ENCODE measurements at places on chromosomes 2 and 18.

GRCh38 chr2:224104668-224105386 is 65.7 kb upstream of the SERPINE2 start:
- DNase-seq: no peak

- no peak for DNase-seq
These were observed 168.7 kb downstream of the ANKRD44 start for GRCh38 chr2:197141702-197142473.

DNA sequence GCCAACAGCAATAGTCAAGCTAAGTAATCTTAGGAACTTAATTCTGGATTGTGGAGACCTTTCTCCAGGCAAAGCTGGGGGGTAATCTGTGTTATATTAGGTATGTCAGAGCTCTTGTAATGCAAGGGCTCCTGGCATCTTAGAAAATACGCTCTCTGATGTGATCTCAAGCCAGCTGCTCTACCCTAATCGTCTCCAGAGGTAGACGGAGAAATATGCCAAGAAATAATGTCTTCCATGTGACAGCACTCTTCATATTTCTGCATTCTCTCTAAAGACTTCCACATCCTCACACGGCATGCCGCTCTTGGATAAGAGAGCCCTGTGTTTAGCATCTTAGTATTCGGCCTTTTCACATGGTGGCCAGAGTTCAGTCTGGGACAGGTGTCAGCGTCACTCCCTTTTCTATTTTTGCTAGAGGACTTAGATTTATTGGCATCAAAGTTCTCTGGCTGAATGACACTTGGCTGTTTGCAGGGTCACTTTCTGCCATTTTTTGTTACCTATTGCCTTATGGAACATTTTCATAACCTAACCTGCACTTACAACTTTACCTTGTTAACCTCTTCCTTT is 25.2 kb downstream of the CAPN13 start:
- no peak for DNase-seq

GRCh38 chr2:25757906-25758305 is 84.5 kb upstream of the DTNB start:
- no peak for DNase-seq

DNA sequence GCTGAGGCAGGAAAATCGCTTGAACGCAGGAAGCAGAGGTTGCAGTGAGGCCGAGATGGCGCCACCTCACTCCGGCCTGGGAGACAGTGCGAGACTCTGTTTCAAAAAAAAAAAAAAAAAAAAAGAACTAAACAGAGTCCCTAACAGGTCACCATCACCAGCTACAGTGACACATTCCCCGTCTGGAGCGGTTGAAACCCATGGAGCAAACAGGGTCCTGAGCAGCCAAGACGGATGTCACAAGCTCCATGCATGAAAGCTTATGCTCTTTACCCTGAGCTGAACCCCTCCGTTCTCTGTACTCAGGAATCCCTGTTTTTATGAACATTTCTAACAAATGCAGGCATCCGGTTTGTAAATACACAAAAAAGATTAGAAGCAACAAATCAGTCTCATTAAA is 55.9 kb upstream of the LAPTM4A start:
- DNase-seq: no peak

DNA sequence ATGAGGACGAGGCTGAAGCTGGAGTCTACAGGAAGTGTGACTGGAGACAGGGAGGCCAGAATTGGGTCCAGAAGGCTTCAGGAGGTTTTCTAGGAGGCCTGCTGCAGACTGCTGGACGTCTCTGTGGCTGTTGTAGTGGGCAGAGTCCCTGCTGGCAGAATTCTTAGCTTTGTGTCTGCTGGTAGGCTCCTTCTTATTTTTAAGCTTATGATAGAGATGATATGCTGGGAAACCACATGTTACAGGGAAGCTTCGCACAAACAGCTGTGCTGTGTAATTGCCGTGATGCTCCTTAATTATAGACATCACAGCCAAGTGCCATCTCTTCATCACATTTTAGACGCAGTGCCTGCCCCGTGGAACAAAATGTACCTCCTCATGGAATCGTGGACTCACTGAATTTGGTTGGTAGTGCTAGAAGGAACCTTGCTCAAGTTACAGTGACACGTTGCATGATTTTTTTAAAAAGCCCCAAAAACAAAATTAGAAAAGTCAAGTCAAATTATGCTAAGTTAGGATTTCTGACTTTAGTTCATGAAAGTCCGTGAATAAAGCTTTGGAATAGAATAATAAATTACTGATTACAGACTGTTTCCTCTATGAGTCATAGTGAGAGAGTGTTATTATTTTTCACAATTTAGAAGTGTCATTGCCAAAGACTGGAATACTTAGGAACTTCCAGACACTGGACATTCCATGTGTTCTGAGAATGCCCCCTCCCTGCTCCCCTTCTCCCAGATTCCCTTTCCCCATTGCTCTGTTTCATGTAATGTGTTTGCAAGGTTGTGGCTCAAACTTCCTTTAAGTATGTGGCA is 144.1 kb downstream of the FHOD3 start:
- DNase-seq: peak; percentile 73

GRCh38 chr2:14015113-14015630 is 617.3 kb upstream of the LRATD1 start:
- peak; percentile 31 for DNase-seq

DNA sequence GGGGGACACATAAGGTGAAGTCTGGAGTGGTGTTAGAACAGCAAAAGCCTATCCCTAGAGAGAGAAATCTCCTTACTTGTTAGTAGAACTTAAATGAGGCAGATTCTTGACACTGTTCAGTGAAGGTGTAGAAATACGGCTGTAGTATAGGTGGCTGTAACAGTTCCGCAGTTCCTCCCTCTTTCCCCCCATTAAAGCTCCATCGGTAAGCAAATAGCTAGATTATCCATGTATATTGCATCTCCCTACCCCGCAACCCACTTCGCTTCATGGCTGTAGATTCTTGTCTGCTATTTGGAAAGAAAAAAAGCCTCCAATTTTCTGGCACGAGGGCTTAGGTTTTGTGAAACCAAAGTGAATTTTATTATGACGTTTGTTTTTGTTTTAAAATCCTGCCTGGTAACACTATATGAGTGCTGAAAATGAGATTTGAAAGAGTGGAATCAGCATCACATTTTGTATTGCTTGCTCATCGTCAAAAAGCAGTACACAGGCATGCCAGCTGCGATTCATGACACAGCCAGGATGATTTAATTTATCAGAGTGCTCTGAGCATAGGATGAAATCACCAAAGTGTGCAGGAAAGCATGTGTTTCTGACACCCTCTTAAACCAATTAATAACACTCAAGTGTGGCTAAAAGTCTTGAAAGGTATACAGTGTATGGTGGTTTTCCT is 1.4 kb downstream of the FAM171B start:
- peak; percentile 55 for DNase-seq

DNA sequence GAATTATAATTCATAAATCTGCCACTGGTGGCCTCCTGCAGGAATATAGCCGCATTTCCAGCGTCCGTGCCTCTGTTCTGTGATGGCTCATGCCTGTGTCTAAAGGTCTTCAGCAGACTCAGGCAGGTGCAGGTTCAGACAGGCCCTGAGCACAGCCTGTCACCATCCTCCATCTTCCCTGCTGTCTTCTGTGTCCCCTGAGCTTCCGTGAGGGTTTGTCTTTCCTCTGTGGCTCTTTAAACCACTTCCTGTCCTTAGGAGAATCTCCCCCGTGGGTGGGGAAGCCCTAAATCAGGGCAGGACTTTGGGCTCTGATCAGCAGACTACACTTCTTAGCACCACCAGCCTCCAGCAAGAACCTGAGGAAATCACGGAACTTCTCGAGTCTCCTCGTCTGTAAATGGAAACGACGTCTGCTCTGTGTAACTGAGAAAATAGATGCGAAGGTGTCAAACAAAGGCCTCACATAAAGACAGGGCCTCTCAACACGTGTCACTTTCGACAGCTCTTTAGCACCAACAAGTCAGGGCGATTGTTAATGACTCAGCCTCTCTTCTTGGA is 24.1 kb upstream of the NFATC1 start:
- DNase-seq: no peak

- DNase-seq: peak; percentile 88
These were observed at the start of gene PPP1R7 for GRCh38 chr2:241149925-241150659. Gene PPP1R7, plus strand, starts transcription at chr2:241150467. Its CDS starts 29 bp downstream, at chr2:241150496.

- no peak for DNase-seq
These were observed 87.4 kb downstream of the STK39 start for GRCh38 chr2:168159754-168160585.

DNA sequence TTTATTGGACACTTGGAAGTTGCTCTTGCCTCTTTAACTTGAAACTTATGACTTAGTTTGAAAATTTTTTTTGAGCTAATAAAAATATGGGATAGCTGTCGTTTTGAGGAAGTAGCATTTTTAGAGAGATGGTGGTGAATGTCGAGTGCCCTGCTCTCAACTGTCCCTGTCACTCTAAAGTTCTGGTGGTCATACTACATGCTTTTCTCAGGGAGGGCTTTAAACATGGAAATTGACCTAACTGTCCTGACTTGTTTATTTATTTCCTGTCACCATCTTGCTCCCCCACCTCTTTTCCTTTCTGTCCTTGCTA is 16.0 kb downstream of the CEP192 start:
- no peak for DNase-seq

DNA sequence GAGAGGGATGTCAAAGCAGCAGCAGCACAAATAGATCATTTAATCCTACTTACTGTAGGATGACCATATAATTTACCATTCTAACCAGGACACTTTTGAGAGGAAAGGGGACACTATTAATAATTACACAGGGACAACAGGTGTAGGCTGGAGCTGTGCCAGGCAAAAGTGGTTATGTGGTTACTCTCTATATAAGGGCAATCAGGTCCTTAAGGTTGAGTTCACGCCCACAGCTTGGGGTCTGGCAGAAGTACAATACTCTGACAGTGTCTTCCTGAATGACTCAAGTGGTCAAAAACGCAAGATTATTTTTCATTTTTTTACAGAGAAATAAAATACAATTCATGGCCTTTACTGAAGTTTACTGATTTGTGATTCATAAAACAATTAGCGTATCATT is 2.8 kb downstream of the PREPL start:
- peak; percentile 25 for DNase-seq

GRCh38 chr2:234178330-234179030 is 128.0 kb downstream of the SPP2 start:
- no peak for DNase-seq

- DNase-seq: peak; percentile 71
These were observed 228.9 kb downstream of the ANKRD30B start for GRCh38 chr18:14976736-14977430.

DNA sequence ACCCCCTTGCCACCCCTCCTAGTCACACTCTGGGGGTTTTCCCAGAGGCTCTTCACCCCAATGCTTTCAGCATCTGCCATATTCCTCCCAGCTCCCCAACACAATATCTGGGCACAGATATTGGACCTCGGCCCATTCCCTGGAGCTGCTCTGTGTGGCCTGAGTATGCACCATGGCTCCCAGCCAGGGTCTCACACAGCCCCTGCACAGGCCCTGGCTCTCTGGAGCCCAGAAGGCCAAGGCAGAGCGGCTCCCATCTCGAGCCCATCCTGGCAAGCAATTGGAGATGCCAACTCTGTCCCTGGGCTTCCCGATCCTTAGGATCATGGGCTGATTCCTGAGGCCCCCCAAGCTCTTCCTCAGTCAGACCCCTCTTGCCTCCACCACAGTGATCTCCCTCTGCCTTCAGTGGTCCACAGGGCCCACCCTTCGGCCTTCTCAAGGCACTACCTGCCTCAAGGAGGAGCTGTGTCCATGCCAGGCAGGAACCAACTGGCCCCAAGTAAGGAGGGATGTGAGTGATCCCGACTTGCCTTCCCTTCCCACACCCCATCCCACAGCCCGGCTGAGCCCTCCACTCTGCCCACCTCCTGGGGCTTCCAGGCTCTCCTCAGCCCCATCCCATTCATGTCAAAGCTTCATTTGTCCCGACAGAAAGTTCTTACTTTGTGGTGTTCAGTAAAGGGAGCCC is 62.7 kb downstream of the ADD2 start:
- no peak for DNase-seq

GRCh38 chr2:100383306-100383705 is 34.2 kb downstream of the CHST10 start:
- no peak for DNase-seq

DNA sequence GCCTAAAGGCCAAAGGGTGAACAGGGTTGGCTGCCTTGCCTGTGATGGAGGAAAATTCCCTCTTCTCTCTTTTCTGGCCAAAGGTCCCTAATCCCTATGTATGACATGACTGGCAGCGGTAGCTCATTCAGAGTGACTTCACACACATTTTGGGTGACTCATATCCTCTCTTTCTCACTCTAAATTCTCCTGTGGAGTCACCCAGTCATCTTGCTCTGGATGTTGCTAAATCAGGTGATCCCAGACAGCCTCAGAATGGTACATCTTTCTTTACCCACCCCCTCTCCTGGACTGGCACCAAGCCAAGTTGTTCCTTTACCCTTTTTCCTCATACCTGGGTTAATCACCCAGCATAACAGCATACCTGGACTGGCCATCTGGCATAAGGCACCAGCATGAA is 77.2 kb downstream of the NEURL3 start:
- DNase-seq: peak; percentile 65

GRCh38 chr2:42171396-42171980 is 2.3 kb downstream of the EML4 start:
- DNase-seq: no peak

- DNase-seq: peak; percentile 4
These were observed 443.4 kb downstream of the NYAP2 start for GRCh38 chr2:225842939-225843338.

DNA sequence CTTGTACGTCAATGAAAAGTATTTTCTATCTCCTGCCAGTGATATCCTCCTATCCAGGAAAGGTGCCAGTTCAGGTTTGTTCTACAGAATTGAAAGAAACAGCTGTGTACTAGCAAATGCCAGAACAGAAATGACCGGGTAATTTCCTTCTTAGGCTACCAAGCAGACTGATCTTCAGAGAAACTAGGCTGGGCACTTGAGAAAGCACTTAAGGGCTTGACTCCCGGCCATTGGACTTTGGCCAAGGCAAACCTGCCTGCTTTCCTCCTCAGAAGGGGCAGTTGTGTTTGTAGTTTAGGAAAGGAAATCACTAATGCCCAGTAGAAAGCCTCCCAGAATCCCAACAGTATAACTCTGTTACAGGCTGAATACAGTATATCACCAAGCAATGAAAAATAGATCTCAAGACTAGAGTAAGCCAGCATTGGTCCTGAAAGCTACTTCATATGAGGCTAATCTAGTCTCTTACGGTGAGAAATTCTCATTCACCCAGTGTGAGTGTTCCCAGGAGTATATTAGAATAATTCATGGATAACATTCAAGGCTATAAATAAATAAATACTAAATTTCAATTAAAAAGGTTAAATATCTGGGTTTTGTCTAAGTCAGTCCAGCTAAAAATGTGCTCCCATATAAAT is 43.0 kb upstream of the COL5A2 start:
- DNase-seq: no peak

GRCh38 chr18:50494569-50494968 is 65.3 kb upstream of the MAPK4 start:
- DNase-seq: no peak

GRCh38 chr2:176106581-176107539 is at the start of gene HOXD11:
Gene HOXD11, plus strand, starts transcription at chr2:176107280. Its CDS starts 76 bp downstream, at chr2:176107356.
- no peak for DNase-seq

Measured in stromal cell of bone marrow (primary cell).